ENCODE measurements at places on chromosomes 7 and 10.

- DNase-seq: no peak
These were observed 417.4 kb downstream of the EXOC4 start for GRCh38 chr7:133670250-133670649.

- DNase-seq: no peak
These were observed 41.9 kb upstream of the PRKAR1B start for GRCh38 chr7:768881-769504.

DNA sequence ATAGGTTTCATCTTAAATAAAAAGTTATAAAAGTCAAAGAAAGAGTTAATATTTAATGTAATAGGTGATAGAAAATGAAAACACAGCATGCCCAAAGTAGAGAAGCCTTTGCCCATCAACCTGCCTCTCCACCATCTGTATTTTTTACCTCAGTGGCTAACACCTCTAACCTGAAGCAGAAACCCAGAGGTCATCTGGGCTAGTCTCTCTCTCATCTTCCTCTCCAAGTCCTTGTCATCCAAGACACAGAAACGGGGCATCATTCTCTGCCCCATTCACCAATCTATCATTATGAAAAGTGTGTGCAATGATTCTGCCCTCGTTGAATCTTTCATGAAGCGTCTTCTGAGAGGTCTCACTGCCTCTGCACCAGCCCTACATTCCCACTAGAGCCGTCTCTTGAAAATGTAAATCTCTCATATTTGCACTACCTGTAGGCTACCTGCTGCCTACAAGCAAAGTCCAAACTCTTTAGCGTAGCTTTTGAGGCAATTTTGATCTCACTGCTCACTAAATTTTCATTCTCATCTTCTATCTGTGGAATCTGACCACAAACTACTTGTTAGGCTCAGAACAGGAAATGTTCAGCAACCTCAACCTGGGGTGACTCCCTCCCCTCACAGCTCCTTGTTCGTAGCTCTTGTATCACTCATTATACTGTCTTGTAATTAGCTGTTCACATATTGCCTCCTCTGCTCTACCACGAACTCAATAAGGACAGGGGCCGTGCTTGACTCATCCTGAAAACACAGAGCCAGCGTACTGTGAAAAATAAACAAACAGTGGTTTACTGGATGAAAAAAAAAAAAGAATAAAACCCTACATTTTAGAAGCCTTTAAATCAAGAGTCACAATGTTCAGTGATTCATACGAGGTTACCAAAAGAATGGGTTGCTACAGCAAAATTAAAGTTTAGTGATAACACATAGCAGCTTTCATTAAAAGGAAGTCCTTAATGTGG is 83.1 kb downstream of the CTNNA3 start:
- no peak for DNase-seq

DNA sequence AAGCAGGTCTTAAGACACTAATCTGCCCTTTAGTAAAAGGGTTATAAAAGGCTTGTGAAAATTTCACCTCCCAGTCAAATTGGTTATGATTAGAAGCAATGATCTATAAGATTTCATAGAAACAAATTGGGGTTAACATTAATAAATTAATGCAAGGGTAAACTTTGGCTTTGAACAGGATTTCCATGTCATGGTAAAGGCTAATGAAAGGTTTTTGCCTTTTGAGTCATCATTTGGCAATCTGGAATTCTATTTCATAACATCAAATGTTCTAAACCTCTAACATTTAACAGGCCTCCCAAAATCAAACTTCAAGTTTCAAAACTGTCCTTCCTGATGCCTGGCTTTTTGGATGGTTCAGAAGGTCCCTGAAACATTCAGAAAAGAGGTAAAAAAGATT is 62.4 kb downstream of the COA1 start:
- DNase-seq: no peak

GRCh38 chr10:35783305-35783838 is 141.3 kb upstream of the FZD8 start:
- DNase-seq: no peak

- no peak for DNase-seq
These were observed 410.2 kb upstream of the KLF6 start for GRCh38 chr10:4195213-4195612.

- no peak for DNase-seq
These were observed 16.8 kb downstream of the ZNF277 start for GRCh38 chr7:112223310-112223709.

DNA sequence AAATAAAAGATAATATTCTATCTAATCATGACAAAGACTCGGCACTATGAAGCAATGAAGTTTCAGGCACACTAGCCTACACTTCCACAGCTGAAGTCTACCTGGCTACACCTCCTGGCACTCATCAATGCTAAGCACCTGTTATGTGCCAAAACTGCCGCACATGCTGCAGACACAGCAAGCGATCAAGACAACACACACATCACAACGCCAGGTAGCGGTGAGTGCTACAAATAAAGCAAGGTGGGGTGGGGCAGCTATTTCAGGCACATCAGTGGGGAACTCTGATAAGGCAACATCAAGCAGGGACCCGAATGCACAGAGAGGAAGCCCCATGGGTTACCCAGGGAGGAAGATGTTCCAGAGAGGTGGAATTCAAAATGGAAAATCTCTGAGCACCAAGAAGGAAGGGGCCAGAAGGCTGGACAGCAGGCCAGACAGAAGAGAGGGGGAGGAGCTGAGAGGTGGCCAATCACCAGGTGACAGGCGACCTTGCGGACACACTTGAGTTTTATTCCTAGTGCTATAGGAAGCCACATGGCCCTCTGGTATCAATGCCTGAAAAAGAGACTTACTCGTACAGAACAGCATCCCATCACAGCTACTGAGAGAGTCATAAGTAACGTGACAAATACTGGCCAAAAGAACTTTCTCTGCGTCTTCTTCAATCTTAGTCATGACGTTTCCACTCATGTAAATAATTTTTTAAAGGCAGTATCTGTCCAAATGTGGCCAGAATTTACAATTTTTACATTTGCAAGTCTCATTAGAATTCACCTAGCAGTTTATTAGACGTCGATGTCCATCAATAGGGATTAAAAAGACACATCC is 8.0 kb downstream of the PSAP start:
- no peak for DNase-seq
